Midbrain (tissue), 1 donor: ENCODE measurements at places on chromosomes 1 and 21.

DNA sequence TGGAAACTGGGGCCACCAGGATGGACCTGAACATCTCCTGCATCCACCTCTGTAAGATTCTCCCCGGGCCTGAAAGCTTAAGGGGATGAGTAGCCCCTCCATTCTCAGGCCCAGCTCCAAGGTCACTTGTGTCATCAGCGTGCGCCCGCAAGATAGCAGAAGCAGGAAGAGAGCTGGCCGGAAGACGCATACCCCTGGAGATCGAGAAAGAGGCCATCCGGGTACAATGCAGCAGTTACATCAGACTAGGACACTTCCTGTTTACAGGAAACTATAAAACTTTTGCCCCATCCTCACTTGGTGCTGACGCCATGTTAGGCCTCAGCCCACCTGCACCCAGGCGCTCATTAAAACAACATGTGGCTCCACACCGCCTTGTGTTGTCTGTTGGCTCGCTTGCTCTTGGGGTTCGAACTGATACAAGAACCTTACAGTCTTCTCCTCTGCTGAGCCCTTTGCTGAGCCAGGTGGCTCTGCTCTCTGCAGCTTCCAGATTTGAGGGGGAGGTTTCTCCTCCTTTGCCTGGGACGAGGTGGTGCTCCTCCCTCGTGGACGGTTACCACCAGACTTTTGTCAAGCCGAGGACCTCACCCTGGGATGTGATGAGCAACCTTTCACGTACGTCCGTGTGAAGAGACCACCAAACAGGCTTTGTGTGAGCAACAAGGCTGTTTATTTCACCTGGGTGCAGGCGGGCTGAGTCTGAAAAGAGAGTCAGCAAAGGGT, 277.5 kb upstream of the C1orf174 start:
- DNase-seq = no peak

DNA sequence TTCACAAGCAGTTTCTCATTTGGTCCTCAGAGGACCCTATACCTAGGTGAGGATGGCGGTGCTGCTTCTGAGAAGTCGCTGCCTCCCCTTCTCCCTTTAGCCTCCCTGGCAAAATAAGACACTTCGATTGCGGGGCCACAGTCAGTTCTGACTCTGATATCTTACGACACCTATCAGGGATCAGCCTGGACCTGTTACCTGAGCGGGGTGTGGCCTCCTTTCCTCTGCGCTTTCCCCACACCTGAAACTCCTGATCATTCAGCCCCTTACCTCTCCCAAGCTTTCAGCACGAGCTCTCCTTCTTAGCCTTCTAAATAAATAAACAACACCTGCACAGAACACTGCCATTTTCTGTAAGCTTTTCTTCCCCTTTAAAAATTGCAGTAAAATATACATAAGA, 24.6 kb upstream of the GPR137B start:
- no peak for DNase-seq

DNA sequence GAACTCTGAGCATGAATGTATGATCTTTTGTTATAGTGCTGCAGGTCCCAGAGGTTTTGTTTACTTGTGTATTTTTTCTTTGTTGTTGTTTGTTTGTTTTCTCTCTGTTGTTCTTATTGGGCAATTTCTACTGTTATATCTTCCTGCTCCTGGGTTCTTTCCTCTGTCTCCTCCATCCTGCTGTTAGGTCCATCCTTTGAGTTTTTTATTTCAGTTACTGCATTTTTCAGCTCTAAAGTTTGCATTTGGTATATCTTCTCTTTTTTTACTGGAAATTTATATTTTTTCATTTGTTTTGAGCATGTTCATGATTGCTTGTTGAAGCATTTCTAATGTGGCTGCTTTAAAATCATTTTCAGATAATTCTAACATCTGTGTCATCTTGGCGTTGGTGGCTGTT, 9.9 kb downstream of the TRPM2 start:
- DNase-seq = no peak

GRCh38 chr1:214192825-214193643, 87.9 kb upstream of the SMYD2 start:
- DNase-seq = no peak

- no peak for DNase-seq
Measured at GRCh38 chr1:170495006-170495405, 37.0 kb upstream of the GORAB start.

DNA sequence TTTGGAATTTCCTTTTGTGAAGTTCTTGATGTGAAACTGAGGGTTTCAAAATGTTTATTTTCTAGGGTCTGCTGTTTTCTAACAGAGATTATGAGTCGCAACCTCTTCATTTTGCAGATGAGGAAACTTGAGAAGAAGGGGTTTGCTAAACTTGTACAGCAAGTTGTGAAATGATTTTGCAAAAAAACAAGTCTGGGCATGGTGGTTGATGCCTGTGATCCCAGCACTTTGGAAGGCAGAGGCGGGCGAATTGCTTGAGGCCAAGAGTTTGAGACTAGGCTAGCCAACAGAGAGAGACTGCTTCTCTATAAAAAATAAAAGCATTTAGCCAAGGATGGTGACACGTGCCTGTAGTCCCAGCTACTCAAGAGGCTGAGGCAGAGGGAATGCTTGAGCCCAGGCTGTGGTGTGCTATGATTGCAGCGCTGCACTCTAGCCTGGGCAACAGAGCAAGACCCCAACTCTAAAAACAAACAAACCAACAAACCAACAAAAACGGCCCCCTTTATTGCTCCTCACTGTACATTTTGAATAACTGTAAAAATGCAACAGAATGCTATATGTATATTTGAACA, 9.9 kb downstream of the TRIM67 start:
- no peak for DNase-seq

GRCh38 chr1:178934546-178934945, 63.7 kb upstream of the ANGPTL1 start:
- DNase-seq = no peak

GRCh38 chr21:43298546-43299440, 128.1 kb downstream of the SIK1 start:
- no peak for DNase-seq

GRCh38 chr1:186782791-186783190, 46.0 kb upstream of the PLA2G4A start:
- DNase-seq = no peak

DNA sequence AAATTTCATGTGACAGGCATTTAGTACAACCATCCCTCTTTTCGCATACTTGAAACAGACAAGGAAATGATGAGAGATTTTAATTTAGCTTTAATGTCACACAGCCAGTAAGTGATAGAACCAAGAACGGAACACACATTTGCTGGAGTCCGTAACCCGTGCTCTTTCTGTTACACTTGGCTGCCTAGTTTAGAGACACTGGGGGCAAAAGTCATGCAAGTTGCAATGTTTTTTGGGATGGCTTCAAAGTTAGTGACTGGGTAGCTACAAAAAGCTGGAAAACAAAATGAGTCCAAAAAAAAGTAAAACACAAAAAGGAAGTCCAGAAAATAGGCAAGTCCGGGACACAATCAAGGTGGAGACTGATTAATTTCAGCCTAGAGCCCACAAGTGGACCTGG, 5.9 kb downstream of the NID1 start:
- DNase-seq = no peak

DNA sequence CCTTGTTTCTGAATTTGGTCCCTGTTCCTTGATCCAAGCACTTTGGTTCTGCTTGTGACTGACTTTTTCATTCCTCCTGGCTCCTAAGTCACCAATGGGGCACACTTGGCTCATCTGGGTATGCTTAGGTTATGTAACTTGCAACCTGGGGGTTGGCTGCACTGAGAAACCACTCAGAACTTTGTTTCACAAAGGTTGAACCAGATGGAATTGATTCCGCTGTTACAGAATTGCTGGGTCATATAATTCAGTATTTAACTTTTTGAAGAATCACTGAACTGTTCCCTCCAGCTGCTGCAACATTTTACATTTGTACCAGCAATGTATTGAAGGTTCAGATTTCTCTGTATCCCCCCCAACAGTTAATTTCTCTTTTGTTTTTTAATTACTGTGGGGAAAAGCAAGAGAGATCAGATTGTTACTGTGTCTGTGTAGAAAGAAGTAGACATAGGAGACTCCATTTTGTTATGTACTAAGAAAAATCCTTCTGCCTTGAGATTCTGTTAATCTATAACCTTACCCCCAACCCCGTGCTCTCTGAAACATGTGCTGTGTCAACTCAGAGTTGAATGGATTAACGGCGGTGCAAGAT, 9.6 kb upstream of the NVL start:
- DNase-seq = no peak
